Adipose tissue (tissue), 3 donors: ENCODE measurements at places on chromosomes 4 and X. TPM values are rescaled to one million over a fixed set of nuclear protein-coding genes. Genes with fewer than 3 reads are reported as not detected.

The F8A2 gene
- polyA plus RNA-seq: not detected

The NXT2 gene
- 6.9 TPM for polyA plus RNA-seq

The ADH1C gene
- polyA plus RNA-seq: 8.1 TPM

The EDA gene
- polyA plus RNA-seq: 4.2 TPM

The GABRE gene
- polyA plus RNA-seq: 134 TPM

The NEXMIF gene
- polyA plus RNA-seq: 0.41 TPM

The TRIML2 gene
- polyA plus RNA-seq: 0.06 TPM

The LEF1 gene
- polyA plus RNA-seq: 1.00 TPM

The GSX2 gene
- not detected for polyA plus RNA-seq

The PIM2 gene
- polyA plus RNA-seq: 2.9 TPM

The GDI1 gene
- polyA plus RNA-seq: 95.3 TPM

The POU3F4 gene
- not detected for polyA plus RNA-seq

The UBQLN2 gene
- polyA plus RNA-seq: 4.9 TPM

The ADGRG4 gene
- polyA plus RNA-seq: 0.11 TPM

The IBSP gene
- not detected for polyA plus RNA-seq

The FREM3 gene
- polyA plus RNA-seq: 0.11 TPM

The SSX1 gene
- not detected for polyA plus RNA-seq

The CT45A3 gene
- polyA plus RNA-seq: not detected

The GPM6B gene
- 1.3 TPM for polyA plus RNA-seq

The TMPRSS11A gene
- polyA plus RNA-seq: not detected
